ENCODE measurements at places on chromosomes 6 and 20. TPM values are rescaled to one million over a fixed set of nuclear protein-coding genes. Genes with fewer than 3 reads are reported as not detected.

The CALHM5 gene
- total RNA-seq = 1.9 TPM

The CYP21A2 gene
- total RNA-seq = 1.1 TPM

The KHDC1 gene
- total RNA-seq = 1.7 TPM

The TMEM200A gene
- 4.3 TPM for total RNA-seq

DNA sequence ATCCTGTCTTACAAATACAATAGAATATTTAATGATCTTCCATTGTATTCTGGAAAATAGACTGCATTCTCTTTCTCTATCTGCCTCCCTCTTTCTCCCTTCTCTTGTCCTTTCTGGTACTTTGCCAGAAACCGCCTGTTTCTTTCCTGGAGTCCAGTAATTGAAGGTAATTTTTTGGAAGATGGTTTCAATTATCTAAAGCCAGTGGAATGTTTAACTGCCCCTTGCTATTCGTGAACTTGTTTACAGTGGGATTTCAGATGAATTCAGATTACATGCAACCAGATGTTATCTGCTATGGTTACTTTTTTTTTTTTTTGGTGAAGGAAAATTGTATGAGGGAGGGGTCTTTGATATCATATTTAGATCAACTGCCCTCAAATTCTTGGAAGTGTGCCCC, 655.5 kb upstream of the FLRT3 start:
- H3K36me3 ChIP-seq = no peaks in the 10 kb centered on the region
- no peak for DNase-seq
- no peaks in the 10 kb centered on the region for H3K4me1 ChIP-seq
- H3K4me3 ChIP-seq = no peak overlapping the region

- no peak for DNase-seq
- H3K27ac ChIP-seq = peak overlapping the region; percentile 0
- no peak overlapping the region for H3K4me3 ChIP-seq
- peaks cover 39% of the 10 kb centered on the region for H3K4me1 ChIP-seq
- H3K36me3 ChIP-seq = no peaks in the 10 kb centered on the region
- H3K27me3 ChIP-seq = no peaks in the 10 kb centered on the region
These were observed 58.3 kb downstream of the RIN2 start for GRCh38 chr20:19816386-19816785.

- no peak overlapping the region for H3K27ac ChIP-seq
- H3K36me3 ChIP-seq = peaks cover 24% of the 10 kb centered on the region
- DNase-seq = no peak
These were observed 56.6 kb downstream of the ARID1B start for GRCh38 chr6:156833755-156834154.

GRCh38 chr6:56549014-56549413, 93.7 kb downstream of the DST start:
- peaks cover 9% of the 10 kb centered on the region for H3K36me3 ChIP-seq
- DNase-seq = no peak
- H3K27me3 ChIP-seq = no peaks in the 10 kb centered on the region
- H3K4me3 ChIP-seq = peak overlapping the region; percentile 4

- no peak overlapping the region for H3K27ac ChIP-seq
- DNase-seq = no peak
- H3K4me1 ChIP-seq = no peaks in the 10 kb centered on the region
- H3K4me3 ChIP-seq = no peak overlapping the region
- no peaks in the 10 kb centered on the region for H3K27me3 ChIP-seq
These were observed 50.2 kb downstream of the HBS1L start for GRCh38 chr6:135004399-135004798.

- H3K27ac ChIP-seq = no peak overlapping the region
- H3K4me1 ChIP-seq = no peaks in the 10 kb centered on the region
- no peak for DNase-seq
- no peak overlapping the region for H3K4me3 ChIP-seq
- H3K27me3 ChIP-seq = no peaks in the 10 kb centered on the region
These were observed 128.1 kb upstream of the AKAP12 start for GRCh38 chr6:151111670-151112069.

The PAK5 gene
- total RNA-seq = 0.21 TPM

The BCAS4 gene
- total RNA-seq = 3.9 TPM

DNA sequence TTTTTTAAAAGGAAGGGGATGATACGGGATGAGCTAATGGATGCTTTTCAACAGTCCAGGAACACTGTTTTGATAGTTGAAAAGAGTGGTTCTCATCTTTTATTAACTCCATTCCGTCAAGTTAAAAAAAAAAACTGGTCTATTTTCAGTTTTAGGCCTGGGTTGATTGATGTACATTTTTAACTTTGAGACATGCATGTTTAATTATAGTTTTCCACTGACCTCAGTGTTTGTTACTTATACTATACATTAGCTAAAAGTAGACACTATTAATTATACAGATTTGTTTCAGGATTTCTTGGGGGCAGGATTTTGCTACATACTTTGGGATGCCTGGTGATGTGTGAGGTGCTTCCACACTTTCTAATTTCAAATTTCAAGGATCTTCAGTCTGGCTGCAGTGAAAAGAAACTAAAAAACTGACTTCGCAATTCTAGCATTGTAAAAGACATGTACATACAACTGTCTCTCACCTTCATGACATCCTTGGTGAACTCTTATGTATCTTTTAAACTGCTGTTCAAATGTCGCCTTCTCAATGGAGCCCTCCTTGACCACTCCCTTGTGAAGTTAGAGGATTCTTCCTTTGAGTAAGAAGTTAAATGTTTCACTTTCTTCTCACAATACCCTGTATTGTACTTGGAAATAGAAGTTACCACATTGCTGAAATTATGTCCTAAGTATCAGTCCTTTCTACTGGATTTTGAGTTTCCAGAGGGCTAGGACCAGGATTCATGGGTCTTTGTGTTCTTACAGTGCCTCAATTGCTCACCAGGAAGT, 101.7 kb downstream of the TSHZ2 start:
- no peak overlapping the region for H3K4me3 ChIP-seq
- no peaks in the 10 kb centered on the region for H3K36me3 ChIP-seq
- DNase-seq = no peak
- H3K27me3 ChIP-seq = no peaks in the 10 kb centered on the region
- H3K27ac ChIP-seq = no peak overlapping the region

- DNase-seq = no peak
- H3K27me3 ChIP-seq = no peaks in the 10 kb centered on the region
- H3K4me1 ChIP-seq = no peaks in the 10 kb centered on the region
- peak overlapping the region; percentile 16 for H3K27ac ChIP-seq
- no peaks in the 10 kb centered on the region for H3K36me3 ChIP-seq
These were observed 140.1 kb downstream of the NRN1 start for GRCh38 chr6:5866547-5867051.

GRCh38 chr6:5053864-5054244, 31.3 kb upstream of the PPP1R3G start:
- no peaks in the 10 kb centered on the region for H3K4me1 ChIP-seq
- H3K27me3 ChIP-seq = no peaks in the 10 kb centered on the region
- no peak for DNase-seq
- no peaks in the 10 kb centered on the region for H3K36me3 ChIP-seq
- H3K27ac ChIP-seq = no peak overlapping the region

The ELOVL4 gene
- total RNA-seq = 0.24 TPM

DNA sequence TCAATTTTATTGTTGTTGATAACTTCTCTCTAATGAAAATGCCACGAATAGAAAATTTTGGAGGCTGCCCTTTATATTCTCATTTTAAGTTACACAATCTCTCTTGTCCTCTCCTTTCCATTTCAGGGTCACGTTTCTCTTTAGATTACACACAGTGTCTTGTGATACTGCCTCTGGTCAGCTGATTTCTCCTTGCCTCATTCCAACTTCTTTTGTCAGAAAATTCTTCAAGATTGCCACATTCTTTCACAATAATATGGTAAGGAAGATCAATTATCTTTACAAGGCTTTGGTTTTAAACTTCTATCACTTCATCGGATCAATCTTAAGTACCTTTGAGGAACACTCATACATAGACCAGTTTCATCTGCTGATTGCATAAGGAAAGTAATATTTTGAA, 370.3 kb downstream of the RFPL4B start:
- H3K4me1 ChIP-seq = no peaks in the 10 kb centered on the region
- H3K27ac ChIP-seq = no peak overlapping the region
- H3K36me3 ChIP-seq = no peaks in the 10 kb centered on the region

DNA sequence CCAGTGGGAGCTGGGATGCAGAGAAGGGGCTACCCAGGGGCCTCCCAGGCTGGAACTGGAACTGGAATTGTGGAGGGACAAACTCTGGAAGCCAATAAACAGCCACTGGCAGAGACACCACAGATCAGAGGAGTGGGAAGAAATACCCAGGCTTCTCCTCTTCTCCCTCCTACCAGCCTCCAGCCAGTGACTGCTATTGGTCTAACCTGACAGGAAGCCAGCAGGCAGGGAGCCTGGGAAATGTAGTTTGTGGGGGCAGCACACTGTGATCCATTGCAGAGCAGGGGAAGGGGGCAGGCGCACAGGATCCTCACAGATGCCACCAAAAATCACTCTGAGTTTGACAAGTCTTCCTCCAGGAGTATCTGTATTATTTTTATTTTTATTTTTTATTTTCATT, 12.1 kb upstream of the MLN start:
- H3K4me3 ChIP-seq = no peak overlapping the region
- no peaks in the 10 kb centered on the region for H3K36me3 ChIP-seq
- peak; percentile 35 for DNase-seq
- peaks cover 27% of the 10 kb centered on the region for H3K27me3 ChIP-seq
- H3K4me1 ChIP-seq = no peaks in the 10 kb centered on the region

DNA sequence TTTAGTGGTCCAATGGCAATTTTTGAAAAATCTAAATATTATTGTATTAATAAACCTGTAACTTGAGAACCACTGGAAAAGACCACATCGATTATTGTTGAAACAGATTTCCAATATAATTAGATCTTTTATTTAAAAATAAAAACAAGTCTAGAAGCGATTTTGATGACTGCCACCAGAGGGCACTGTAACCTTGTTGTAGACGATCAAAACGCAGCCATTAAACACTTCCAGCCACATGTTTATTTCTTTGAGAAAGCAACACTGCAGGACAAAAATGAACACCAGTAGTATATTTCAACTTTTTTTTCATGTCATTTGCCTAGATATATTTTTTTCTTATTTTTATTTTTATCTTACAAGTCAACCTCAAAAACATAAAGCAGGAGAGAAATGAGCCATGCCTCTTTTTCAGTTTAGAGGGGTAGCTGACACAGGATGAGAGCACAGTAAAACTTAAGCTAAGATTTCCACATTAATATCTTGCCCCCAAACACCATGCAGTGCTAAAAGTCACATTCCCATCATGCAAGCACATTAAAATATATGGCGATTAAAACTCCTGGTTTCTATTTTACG, 115.4 kb downstream of the OPRM1 start:
- H3K36me3 ChIP-seq = no peaks in the 10 kb centered on the region
- no peak for DNase-seq
- H3K4me1 ChIP-seq = peaks cover 19% of the 10 kb centered on the region
- no peak overlapping the region for H3K4me3 ChIP-seq

The FUCA2 gene
- total RNA-seq = 53.1 TPM

GRCh38 chr6:125764121-125764671, 14.8 kb downstream of the HEY2 start:
- no peak overlapping the region for H3K27ac ChIP-seq
- no peaks in the 10 kb centered on the region for H3K4me1 ChIP-seq
- DNase-seq = no peak
- H3K4me3 ChIP-seq = no peak overlapping the region

The KCNQ5 gene
- 0.35 TPM for total RNA-seq

DNA sequence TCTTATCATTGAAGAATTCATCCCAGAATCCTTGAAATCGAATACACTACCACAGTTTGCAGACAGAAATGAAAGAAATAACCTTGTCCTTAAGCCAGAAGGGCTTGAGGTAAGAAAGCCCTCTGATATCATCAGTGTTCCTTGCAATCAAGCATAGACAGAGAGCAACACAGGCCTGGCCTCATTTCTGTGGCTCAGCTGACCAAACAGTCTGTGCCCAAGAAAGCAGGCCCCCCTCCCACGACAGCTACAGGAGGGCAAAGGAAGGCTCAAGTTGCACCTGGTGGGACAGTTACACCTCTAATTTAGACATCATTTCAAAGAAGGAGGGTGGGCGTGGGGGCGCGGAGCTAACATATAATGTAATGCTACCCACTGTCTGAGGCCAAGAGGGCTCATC, 21.6 kb downstream of the KIF16B start:
- no peaks in the 10 kb centered on the region for H3K27me3 ChIP-seq
- no peaks in the 10 kb centered on the region for H3K36me3 ChIP-seq
- peaks cover 3% of the 10 kb centered on the region for H3K4me1 ChIP-seq
- H3K4me3 ChIP-seq = no peak overlapping the region
- DNase-seq = no peak

The WFDC12 gene
- 3.9 TPM for total RNA-seq

DNA sequence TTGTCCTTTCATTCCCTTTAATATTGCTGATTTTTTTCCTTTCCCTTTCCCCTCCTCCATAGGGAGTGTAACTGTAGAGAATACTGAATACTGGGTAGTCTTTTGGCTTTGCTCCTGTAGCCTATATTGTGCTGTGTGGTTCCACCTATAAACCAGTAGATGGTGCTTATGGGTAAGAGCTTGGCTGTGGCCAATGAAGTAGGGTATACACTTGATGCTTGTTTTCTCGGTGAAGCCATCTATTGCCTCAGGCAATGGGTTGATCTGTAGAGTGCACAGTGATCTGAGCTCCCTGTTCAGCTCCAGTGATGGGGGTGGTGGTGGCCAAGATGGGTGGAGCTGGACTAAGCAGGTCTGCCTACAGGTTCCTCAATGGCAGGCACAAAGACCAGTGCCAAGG, 203.3 kb upstream of the IMPG1 start:
- no peaks in the 10 kb centered on the region for H3K4me1 ChIP-seq
- H3K4me3 ChIP-seq = no peak overlapping the region
- H3K27ac ChIP-seq = no peak overlapping the region
- H3K27me3 ChIP-seq = no peaks in the 10 kb centered on the region
- no peaks in the 10 kb centered on the region for H3K36me3 ChIP-seq

DNA sequence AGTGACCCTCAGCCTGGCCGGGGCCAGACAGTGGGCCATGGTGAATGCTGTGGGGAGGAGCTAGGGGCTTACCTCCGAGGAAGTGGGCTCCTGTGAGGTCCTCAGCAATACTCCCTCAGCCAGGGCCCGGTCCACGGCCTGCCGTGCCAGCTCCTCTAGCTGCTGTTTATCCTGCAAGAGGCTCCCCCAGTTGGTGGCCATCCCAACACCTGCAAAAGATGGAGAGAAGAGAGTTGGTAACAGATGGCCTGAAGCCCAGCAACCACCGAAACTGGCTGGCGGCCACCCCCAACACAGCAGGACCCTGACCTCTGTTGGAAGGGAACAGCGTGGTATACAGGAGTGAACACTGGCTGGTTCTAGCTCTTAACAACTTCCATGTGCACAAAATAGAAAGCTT, 4.0 kb downstream of the GSS start:
- H3K36me3 ChIP-seq = peaks cover 13% of the 10 kb centered on the region
- H3K27ac ChIP-seq = no peak overlapping the region
- H3K4me1 ChIP-seq = peaks cover 14% of the 10 kb centered on the region
- no peak overlapping the region for H3K4me3 ChIP-seq
- no peak for DNase-seq

DNA sequence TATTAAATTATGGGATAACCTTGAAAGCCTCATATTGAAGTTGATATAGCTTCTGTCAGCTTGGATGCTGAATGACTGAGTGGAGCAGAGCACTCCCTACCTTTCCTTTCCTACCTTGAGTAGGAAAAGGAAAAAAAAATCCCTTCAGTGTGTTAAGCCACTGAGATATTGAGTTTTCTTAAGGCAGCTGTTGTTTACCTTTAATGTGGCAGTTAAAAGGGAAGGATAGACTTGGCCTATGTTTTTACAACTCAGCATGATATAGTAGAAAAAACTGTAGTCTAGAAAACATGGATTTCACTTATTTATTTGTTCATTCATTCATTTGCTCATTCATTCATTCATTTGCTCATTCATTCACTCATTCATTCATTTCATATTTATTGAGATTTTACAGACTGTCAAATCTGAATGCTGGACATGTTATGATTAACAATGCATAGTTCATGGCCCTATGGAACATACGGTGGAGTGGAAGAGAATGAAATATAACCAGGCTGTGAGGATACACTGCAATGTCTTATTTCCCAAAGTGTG, 131.5 kb upstream of the MAN1A1 start:
- no peaks in the 10 kb centered on the region for H3K4me1 ChIP-seq
- H3K4me3 ChIP-seq = no peak overlapping the region
- DNase-seq = no peak

All from lower lobe of right lung (tissue), 2 donors.